ENCODE measurements at places on chromosomes 6 and 20. TPM values are rescaled to one million over a fixed set of nuclear protein-coding genes. Genes with fewer than 3 reads are reported as not detected.

GRCh38 chr20:2086980-2087377 is 14.6 kb upstream of the STK35 start:
- no peak for DNase-seq

DNA sequence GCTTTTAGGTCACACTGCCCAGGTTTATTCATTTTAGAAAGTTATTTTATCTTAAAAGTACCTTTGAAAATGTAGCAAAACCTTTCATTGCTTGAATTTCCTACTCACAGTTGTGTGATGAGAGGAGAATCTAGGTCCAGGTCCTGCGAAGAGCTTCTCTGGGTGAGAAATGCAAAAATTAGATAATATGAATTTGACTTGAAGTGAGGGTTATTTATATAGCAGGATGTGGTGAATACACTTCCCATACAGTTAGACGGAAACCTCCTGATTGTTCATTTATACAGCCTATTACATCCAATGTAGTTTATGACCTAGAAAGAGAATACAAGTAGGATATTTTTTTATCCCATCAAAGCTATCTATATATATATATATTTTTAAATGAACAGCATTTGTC is 30.5 kb downstream of the CDKAL1 start:
- no peak for DNase-seq

- DNase-seq = no peak
Measured at GRCh38 chr20:58021481-58021880, 207.0 kb downstream of the ANKRD60 start.

DNA sequence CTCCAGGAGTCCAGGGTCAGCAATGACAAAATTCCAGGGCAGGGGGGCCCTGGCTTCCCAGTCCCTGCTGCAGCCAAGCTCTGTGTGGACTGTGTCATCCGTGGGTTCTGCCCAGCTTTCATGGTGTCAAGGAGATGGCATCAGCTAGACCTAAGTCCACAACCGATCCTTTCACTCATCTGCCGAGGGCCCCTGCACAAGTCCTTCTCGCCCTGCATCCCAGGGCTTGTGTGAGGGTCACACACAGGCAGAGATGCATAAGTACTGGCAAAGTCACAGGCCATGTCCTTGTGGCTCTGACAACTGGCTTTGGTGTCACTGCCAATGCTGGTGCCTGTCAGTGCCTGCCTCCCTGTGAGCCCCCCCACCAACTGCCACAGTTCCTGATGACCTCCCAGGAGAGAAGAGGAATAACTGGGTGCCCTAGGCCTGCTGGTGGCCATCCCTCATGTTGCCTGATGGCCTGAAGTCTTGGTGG is 181.4 kb upstream of the CST7 start:
- no peak for DNase-seq

The OPRL1 gene
- 2.7 TPM for total RNA-seq

DNA sequence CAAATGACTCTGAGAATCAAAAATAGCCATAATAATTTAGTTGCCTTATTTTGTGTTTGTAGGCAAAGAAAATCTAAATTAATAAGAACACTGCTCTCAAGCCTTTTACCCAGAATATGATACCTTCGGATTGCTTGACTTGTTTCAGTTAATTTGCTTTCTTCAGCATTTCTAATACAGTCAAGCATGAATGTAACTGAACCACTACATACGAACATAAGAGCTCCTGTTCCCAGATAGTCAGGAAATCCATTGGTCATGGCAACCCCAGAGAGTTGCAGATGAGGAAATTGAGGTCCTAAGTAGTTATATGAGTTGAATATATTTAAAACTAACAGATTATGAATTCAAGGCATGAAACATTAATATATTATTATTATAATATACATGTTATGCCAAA is 2.9 kb downstream of the FRK start:
- DNase-seq = no peak

GRCh38 chr6:11324453-11325015 is 92.1 kb upstream of the NEDD9 start:
- no peak for DNase-seq

- DNase-seq = no peak
Measured at GRCh38 chr20:47362361-47363219, 6.1 kb upstream of the ZMYND8 start.
